LoVo (cell line): ENCODE measurements at places on chromosomes 6 and 20.

DNA sequence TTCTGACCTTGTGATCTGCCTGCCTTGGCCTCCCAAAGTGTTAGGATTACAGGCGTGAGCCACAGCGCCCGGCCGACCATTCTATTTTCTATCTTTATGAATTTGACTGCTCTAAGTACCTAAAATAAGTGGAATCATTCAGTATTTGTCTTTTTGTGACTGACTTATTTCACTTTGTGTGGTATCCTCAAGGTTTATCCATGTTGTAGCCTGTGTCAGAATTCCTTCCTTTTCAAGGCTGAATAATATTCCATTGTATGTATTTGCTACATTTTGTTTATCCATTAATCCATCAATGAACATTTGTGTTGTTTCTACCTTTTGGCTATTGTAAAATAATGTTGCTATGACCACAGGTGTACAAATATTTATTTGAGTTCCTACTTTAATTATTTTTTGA is 4.9 kb upstream of the TJAP1 start:
- no peak for DNase-seq

- DNase-seq = no peak
Observed at GRCh38 chr6:29723666-29724588, 693 bp downstream of the HLA-F start.

DNA sequence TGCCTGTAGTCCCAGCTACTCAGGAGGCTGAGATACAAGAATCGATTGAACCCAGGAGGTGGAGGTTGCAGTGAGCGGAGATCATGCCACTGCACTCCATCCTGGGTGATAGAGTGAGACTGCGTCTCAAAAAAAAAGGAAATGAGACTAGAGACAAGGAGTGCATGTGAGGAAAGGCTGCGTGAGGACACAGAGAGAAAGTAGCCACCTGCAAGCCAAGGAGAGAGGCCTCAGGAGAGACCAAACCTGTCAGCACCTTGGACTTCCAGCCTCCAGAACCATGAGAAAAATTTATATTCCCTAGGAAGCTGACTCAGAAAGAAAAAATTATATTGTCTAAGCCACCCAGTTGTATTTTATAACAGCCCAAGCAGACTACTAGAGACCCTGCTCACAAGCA is 7.4 kb upstream of the BEND3 start:
- no peak for DNase-seq

DNA sequence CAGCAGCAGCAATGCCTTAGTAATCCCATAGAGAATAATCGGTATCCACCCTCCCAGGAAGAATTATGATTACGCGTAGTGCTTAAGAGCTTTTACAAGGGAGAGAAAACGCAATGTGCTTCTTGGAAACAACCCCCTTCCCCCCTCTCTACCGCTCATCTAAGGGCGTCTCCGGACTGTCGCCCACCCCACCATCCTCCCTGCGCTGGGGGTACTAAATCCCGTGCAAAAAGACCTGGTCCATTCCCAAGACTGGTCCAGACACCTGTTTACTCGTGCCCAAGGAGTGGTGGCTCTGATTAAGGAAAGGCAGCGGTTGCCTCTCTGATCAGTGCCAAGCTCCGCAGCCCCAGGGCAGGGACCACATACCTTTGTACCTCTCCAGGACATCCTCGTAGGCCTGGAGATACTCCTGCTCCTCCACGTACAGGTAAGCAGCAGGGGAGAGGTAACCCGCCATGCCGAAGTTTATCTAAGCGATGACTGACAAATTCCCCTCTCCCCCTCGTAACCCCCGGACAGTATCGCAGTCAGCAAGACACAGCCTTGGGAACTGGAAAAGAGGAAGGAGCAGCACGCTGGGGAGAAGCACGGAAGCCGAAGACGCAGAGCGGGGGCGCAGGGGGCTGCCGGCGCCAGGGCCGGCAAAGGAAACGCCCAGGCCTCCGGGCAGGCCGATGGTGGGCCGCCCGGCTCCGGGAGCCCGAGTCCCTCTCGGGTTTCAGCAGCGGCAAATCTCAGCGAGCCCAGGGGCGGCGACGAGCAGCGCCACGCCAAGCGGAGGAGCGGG is 112.0 kb upstream of the BEND6 start:
- peak; percentile 58 for DNase-seq

GRCh38 chr6:52230685-52231084 is 13.6 kb downstream of the IL17F start:
- DNase-seq = no peak

GRCh38 chr20:9051508-9051907 is 17.4 kb upstream of the PLCB4 start:
- peak; percentile 81 for DNase-seq

DNA sequence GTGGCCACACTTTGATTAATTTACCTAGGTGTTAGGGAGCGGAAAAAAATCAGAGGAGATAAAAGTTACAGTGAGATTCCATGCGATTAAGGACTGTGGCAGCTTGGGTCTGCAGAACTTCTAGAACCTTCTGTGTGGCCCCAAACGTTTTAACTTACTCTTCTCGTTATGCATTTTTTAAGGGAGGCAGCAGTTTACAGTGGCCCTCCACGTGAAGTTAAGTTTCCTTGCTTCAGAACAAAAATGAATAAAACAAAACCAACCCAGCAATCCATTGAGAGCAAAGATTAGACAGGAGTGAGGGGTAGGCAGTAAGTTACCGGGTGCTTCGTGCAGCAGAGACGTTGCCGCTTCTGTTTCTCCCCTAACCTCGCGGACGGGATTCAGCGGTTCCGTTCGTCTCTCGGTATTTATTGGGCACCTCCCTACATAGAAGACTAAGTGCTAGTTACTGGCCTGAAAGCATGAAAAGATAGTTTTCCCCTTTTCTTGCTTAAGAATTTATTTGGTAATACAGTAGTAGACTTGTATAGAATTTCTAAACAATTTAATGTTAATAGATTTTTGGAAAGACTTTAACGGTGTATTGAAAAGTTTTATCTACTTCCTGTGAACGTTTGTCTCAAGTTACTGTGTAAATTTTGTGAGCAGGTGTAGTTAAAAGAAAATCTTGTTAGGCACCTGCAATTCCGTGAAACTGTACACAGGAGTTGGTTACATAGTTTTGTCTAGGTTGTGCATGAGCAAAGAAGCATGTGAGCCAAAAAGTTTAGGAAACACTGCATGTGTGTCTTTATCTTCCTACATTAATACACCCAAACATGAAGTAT is 1.1 kb downstream of the BAG2 start:
- DNase-seq = peak; percentile 16

DNA sequence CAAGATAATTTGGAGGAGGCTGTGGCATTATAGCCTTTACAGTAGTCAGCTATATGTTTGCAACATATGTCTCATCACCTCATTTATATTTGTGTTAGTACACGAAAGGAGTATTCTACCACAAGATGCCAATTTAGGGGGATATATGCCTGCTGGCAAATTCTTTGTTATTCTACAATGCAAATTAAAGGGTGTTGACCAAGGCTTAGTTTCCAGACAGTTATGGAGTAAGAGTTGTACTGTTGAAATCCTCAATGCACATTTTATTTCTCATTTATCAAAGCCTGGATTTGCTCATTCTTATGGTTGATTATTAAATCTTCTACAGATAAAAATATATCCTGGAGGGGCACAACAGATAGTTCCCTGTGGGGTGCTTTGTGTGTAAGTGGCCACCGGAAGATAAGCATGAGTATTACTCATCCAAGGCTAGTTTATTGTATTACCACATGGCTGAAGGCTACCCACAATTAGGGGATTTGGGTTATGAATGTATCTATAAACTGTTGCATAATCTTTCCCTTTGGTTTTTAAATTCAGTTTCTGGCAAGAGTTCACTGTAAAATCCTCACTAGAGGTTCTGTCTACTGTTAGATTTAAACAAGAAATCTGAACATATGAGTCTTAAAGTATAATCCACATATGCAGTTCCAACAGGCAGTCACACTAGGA is 9.0 kb downstream of the CST9 start:
- no peak for DNase-seq

GRCh38 chr20:59726281-59726595 is 121.9 kb downstream of the PHACTR3 start:
- DNase-seq = no peak

GRCh38 chr6:21664314-21665109 is 71.0 kb downstream of the SOX4 start:
- DNase-seq = no peak

DNA sequence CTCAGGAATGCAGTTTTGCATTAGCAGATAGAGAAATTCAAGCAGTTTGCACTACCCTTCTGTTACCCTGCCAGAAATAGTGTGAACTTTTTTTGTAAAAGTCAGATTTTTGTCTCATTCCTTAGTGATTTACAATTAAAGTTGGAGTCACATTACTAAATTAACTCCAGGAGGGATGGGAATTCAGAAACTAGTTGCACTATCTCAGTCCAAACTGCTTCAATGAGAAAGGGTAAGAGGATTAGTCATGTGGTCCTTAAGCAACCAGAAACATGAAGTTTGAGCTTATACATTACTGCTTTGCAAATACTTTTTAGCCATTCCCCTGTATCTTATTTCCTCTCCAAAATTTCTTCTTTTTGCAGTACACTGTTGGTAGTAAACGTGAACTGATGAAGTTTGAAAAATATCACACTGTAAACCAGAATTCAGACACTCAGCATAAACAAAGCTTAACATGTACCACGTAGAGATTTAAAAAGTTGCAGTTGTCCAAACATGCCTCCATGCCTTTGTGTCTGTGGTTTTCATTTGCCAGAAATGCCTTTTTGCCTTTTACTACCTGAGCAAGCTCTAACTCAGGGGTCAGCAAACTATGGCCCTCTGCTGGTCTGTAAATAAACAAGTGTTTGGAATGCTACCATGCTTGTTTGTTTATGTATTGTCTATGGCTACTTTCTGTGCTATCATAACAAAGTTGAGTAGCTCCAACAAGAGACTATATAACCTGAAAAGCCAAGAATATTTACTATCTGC is 49.7 kb downstream of the TP53INP2 start:
- DNase-seq = no peak

- DNase-seq = peak; percentile 54
Observed at GRCh38 chr20:23668477-23668951, 20.3 kb downstream of the CST4 start.

DNA sequence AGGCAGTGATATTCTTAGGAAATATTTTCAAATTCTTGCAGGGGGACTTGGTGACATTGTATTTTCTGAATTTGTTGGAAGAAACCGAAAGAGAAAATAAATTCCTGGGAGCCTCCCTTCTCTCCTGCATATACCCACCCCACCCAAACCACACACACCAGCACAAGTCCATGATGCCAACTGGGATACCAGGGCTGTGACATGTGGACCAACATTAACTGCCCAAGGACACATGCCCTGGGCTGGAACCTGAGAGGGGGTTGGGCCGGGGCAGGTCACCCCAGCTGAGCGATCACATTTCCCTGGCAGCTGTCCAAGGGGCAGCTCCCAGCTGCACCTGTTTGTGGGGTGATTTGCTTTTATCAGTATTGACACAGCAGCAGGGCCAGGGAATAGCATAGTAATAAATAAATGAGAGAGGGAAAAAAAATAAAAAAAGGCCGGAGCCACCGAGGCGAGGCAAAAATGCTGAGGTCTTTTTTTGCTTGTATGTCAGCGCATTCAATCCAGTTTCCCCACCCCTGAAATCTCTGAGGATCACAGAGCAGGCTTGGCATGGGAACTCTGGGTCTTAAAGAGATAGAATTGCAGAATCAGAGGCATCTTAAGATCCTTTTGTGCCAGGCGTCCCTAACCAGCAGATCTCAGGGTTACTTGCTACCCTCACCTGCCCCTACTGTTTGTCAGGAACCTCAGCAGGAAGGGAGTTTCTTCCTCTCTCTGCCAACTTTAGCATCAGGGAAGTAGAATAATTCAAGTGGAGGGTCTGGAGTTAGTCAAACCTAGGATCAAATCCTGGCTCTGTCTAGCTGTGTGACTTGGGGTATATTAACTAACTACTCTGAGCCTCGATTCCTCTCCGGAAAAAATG is 66.5 kb upstream of the PIM1 start:
- DNase-seq = peak; percentile 85

DNA sequence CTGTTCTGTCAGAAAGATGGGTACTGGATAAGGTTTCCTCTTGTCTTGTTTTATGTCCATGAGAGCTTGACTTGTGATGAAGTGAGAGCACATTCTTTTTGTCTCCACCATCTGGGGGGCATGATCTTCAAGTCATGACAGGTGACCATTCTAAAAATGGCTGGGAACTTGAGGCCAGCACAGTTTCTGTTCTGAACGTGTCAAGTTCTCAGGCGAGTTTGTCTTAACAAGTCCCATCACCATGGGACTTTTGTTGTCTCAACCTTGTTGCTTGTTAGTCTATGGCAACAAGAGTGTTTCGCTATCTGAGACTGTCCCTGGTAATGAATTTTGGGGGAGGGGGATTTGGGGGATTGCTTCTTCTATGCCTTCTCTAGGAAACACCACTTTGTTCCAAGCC is 25.6 kb upstream of the ENPP4 start:
- no peak for DNase-seq

DNA sequence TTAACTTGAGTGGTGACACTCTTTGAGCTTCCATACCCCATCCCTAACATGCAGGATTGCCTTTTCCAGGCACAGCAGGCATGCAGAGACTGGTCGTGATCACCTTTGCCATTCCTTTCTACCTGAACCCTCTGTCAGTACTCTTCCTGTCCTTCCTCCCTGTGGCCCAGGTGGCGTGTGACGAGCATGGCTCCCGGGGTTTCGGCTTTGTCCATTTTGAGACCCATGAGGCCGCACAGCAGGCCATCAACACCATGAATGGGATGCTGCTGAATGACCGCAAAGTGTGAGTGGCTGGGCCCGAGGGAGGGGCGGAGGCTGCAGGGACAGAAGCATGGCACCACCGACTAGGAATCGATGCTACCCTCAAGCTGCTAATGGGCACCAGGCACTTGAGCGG is 6.7 kb downstream of the PABPC1L start:
- no peak for DNase-seq

- no peak for DNase-seq
Observed at GRCh38 chr6:145648149-145648548, 87.2 kb downstream of the EPM2A start.

- DNase-seq = no peak
Observed at GRCh38 chr20:23446505-23446904, 6.2 kb downstream of the CST11 start.

DNA sequence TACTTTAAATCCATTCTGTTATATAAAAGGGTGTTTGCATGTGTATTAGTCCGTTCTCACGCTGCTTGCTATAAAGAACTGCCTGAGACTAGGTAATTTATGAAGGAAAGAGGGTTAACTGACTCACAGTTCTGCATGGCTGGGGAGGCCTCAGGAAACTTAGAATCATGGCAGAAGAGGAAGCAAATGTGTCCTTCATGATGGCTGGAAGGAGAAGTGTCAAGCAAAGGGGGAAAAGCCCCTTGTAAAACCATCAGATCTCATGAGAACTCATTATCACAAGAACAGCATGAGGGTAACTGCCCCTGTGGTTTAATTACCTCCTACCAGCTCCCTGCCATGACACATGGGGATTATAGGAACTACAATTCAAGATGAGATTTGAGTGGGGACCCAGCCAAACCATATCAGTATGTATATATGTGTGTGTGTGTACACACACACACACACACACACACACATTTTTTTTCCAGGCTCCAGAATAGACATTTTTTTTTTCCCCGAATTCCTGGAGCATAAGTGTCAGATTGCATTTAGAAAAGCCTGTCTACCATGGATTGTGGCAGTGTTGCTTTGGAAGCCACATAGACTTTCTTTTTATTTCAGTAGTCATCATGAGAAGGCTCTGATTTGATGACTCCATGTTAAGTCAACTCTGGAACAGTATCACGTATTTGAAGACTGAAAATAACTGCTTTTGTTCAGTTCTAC is 31.5 kb downstream of the KDM1B start:
- DNase-seq = no peak

GRCh38 chr20:58657262-58657661 is 6.2 kb downstream of the STX16 start:
- no peak for DNase-seq

GRCh38 chr6:66568271-66568670 is 861.2 kb upstream of the EYS start:
- no peak for DNase-seq

- DNase-seq = no peak
Observed at GRCh38 chr20:34473262-34473883, 42.8 kb upstream of the DYNLRB1 start.
